ENCODE measurements at places on chromosomes 4 and X.

DNA sequence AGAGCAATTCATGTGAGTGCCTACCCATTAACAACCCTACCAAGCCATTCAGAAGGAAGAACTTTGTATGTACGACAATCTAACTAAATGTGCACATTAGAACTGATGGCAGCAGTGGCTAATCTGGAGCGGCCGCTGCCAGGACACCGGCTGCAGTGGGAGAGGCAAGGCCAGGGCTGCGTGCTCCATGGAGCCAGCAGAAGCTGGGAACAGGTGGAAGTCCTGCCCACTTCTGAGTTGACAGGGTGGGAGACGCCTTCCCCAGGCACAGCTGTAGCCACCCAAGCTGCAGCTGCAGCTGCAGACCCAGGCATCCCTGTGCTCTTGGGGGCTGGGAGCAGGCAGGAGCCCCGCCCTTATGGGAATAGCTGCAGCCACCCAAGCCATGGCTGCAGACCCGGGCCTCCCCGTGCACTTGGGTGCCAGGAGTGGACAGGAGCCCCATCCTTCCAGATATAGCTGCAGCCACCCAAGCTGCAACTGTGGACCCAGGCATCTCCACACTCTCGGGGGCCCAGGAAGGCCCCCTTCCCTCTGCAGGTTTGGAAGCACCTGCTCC lies 79.1 kb upstream of the DDX60 start:
- DNase-seq = no peak

GRCh38 chr4:87405211-87405820 lies 14.3 kb upstream of the HSD17B11 start:
- no peak for DNase-seq

DNA sequence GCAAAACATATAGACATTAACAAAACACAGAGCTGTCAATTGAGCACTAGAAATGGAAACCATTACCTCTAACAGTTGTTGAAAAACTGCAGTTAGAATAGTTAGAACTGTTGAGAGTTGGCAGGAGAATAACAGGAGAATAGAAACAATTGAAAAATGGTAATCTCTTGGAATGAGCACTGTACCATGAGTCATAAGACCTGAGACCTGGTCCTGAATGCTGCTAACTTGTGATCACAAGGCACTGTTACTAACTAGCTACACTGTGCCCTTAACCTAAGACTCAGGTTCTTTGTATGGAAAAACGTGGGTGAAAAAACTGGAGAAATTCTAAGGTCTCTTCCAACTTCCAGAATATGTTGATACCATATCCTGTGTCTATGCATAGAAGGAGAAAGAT lies 29.3 kb downstream of the FAM114A1 start:
- DNase-seq = no peak

DNA sequence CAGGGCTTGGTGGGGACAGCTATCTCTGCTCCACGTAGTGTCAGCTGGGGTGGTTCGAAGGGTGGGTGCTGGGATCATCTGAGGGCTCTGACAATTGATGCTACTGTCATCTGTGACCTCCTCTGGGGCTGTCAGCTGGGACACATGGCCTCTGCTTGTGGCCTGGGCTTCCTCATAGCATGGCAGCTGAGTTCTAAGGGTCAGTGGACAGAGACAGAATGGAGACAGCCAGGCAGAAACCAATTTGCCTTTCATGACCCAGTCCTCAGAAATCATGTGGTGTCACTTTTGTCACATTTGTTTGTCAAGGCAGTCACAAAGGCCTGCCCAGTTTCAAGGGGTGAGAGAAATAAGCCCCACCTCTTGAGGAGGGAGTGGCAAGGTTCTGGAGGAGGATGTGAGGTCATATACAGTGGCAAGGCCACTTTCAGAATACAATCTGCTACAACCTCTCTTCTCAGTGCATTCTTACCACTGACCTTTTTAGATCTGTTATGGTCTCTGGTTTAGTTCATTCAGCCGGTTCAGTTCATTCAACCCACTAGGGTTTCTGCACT lies 103.6 kb upstream of the BCOR start:
- DNase-seq = no peak

DNA sequence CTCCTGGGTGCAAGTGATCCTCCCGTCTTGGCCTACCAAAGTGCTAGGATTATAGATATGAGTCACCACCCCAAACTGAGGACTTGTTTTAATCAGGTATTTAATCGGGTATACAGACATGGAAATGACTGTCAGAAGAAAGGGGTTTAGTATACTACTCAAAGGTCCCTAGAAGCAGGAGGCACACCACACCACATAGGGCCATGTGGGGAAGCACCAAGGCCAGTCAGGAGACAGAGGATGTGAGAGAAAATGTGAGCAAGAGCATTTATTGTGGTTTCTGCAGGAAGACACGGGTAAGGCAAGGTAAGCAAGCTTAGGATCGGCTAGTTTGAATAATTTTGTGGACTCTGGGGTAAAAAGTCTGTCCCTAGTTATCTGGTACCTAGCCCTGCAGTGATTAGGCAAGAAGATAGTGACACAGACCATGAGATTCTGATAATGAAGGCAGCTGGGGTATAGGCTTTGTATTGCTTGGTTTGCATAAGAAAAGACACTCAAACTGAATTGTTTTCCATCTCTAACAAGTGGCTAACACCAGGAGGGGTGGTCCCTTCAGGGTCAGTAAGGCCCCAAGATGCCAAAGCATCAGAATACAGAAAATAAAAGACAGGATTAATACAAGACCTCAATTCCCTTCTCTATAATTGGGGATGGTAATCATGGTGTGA lies 408.8 kb upstream of the F9 start:
- DNase-seq = no peak

DNA sequence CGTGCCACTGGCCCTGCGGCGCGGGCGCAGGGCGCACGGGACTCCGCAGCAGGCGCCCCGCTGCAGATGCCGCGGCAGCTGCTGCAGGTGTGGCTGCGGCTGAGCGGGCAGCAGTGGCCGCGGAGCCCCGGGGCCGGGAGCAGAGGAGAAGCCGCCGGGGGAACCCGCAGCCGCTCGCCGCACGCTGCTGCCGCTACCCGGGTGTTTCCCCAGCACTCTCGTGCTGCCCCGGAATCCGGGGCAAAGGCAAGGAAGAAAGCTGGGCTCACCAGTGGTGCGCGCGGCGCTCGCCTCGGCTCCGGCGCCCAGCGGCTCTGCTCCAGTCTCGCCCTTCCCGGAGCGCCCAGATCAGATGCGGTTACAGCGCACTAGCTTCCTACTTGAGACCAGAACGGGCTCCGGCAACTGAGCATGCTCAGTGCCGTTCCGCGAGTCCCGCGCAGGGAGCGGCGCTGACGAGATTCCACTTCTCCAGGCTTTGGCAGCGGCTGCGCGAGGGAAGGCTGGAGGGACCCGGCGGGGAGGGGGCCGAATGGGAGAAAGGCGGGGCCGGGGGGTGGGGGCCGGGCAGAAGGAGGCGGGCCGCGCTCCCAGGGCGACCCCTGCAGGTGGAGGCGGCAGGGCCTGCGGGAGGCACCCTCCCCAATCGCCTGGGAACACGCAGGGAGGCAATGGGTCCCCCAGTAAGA lies at the start of gene APBB2:
Gene APBB2, minus strand, starts transcription at position 407 of the 689 bp plus-strand sequence. CDS start 181,288 bp downstream, outside the sequence.
- DNase-seq = no peak

- no peak for DNase-seq
Observed at GRCh38 chrX:134502686-134503085, 42.7 kb downstream of the HPRT1 start.

- no peak for DNase-seq
Observed at GRCh38 chr4:181952478-181952877, 290.7 kb upstream of the TENM3 start.

DNA sequence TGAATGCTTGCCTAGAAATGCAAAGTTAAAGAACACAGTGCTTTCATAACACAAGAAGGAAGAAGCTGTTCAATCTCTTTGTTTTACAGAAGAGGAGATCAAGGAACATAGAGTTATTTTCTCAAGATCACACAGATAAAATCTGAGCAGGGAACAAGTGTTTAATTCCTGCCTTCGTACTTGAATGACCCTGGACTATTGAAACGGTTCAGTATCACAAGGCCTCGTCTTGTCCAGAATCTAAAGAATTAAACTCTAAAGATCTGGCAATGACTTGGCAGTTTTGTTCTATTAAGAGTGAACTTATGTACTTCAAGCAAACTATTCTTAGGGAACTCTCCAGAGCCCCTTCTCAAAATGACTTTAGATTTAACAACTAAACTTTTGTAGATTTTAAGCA lies 97.7 kb downstream of the ANXA5 start:
- no peak for DNase-seq

DNA sequence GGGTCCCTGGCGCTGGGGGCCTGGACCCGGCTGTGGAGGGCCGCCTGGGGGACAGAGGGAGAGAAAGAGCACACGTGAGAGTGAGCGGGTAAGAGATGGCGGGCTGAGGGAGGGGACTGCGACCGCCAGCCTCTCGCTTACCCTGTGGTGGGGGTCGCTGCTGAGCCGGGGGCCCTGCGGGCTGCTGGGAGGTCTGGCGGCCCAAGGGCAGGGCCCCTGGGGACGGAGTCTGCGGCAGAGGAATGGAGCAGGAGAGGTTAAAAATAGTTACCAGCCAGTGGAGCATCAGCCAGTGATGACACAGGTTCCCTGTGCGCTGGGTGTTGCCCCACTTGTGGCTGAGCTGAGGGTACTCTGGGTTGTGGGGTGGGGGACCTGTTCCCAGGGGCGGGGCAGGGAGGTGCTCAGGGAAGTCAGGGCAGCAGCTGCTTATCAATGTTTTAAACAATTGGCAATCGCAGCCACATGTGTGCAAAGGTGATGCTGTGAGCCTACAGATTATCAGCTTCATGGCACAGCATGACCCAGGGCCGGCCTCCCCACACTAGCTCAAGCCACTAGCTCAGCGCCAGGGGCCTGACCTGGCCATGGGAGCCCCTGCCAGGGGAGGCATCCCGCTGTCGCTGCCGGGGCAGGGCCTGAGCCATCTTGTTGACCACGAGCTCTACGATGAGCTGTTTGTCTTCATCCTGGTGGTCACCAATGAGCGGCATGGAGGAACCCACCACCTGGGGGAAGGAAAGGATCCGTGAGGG lies 7.5 kb upstream of the TIMP1 start:
- DNase-seq = no peak

DNA sequence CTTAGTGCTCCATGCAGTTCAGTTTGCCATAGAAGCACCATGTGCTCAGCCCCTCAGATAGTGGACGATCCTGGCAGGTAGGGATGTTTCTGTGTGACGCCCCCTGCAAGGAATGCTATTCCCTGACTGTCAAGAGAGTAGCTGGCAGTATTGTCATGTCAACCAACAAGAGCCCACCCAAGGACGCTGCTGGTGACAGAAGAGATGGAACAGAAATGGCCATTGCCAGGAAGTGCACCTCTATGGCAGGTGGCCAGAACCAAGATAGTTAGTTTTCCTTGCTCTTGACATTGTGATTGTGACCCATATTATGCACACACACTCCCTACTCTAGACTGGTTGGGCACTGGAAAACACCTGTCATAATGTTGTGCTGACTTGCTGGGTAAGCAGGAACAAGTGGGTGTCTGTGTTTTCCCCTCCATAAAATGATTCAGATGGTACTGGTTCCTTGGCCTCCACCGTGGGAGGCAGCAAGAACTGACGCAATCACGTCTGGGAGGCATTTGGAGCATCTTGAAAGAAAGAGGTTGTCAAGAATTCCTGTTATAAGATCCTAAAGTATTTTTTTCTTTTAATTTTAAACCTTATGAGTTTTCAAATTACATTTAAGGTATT lies 507.9 kb downstream of the MID1IP1 start:
- DNase-seq = no peak

GRCh38 chr4:986428-986878 lies 391 bp upstream of the IDUA start:
- DNase-seq = peak; percentile 70

GRCh38 chr4:15238720-15239119 lies 189.1 kb upstream of the C1QTNF7 start:
- peak; percentile 37 for DNase-seq

- DNase-seq = no peak
Observed at GRCh38 chr4:122695226-122695625, 37.3 kb upstream of the BBS12 start.

- DNase-seq = peak; percentile 62
Observed at GRCh38 chrX:70033348-70034051, 16.2 kb downstream of the AWAT2 start.

DNA sequence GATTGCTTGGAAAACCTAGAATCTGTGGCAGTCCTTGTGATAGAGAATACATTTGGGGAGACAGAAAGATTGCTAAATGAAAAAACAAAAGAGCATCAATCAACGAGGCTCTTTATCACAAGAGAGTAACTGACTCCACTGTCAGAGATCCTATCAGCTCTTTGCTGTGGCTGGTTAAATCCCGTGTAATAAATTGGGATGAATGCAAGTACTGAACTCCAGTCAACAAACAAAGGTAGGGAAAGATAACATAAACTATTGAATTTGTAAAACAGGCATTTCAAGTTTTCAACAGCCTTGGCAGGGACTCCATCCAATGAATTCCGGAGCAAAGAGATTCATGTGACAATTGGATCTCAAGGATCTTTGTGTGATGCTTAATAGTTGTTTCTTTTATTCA lies 21.3 kb downstream of the MMRN1 start:
- DNase-seq = no peak

DNA sequence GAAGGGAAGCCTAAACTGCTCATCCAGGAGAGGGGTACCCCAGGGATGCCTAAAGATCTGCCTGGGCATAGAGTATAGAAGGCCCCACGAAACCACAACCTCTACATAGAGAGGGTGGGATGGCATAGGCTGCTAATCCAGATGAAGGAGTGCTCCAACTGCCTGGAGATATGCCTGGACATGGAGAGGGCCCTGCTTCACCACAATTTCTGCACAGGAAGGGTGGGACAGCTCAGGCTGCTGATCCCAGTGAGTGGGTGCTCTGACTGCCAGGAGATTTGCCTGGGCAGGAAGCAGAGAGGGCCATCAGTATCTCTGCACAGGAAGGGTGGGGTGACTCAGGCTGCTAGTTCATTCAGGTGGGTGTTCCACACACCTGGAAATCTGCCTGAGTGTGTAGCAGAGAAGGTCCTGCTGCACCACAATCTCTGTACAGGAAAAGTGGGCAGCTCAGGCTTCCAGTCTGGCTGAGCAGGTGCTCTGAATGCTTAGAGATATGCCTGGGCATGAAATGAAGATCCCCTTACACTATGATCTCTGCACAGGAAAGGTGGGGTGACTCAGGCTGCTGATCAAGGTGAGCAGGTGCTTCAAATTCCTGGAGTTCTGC lies 61.1 kb downstream of the ZNF518B start:
- no peak for DNase-seq
